ENCODE measurements at places on chromosomes 5 and 9. TPM values are rescaled to one million over a fixed set of nuclear protein-coding genes. Genes with fewer than 3 reads are reported as not detected.

Gene SLC4A9
- total RNA-seq = not detected

Gene PCA3
- not detected for total RNA-seq

Gene ROPN1L
- total RNA-seq = 0.77 TPM

Gene PLGRKT
- total RNA-seq = 10.6 TPM

Gene ENG
- 1.5 TPM for total RNA-seq

Gene PCDHGB1
- total RNA-seq = 1.5 TPM

Gene FABP6
- not detected for total RNA-seq

Gene TMEM215
- total RNA-seq = 3.0 TPM

GRCh38 chr9:5449521-5450358 is 602 bp upstream of the CD274 start:
- peak overlapping the region; percentile 81 for H3K4me3 ChIP-seq
- H3K4me1 ChIP-seq = peaks cover 40% of the 10 kb centered on the region
- DNase-seq = no peak
- peak overlapping the region; percentile 55 for H3K27ac ChIP-seq

DNA sequence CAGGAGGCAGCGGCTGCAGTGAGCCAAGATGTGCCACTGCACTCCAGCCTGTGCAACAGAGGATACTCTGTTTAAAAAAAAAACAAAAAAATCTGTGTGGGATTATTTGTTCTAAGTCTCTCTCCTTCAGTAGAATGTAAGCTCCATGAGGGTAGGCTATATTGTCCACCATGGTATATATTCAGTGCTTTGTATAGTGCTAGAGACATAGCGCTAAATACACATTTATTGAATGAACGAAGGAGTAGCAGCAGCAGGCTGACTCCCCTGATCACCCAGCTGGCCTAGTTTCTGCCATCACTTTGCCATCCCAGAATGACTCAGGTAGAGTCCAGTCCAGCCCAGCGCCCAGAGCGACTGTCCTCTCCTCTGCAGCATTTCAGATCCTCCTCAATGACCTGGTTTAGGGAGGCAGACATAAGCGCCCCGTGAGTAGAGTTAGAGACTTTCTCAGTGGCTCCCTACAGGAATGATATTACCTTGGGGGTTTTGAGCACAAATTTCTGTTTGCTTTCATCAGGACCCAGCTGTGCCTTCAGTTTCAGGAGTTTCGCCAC is 716 bp downstream of the HARS1 start:
- H3K4me1 ChIP-seq = peaks cover 10% of the 10 kb centered on the region
- peak overlapping the region; percentile 76 for H3K27ac ChIP-seq
- peaks cover 31% of the 10 kb centered on the region for H3K36me3 ChIP-seq
- H3K4me3 ChIP-seq = peak overlapping the region; percentile 98
- H3K27me3 ChIP-seq = no peaks in the 10 kb centered on the region

DNA sequence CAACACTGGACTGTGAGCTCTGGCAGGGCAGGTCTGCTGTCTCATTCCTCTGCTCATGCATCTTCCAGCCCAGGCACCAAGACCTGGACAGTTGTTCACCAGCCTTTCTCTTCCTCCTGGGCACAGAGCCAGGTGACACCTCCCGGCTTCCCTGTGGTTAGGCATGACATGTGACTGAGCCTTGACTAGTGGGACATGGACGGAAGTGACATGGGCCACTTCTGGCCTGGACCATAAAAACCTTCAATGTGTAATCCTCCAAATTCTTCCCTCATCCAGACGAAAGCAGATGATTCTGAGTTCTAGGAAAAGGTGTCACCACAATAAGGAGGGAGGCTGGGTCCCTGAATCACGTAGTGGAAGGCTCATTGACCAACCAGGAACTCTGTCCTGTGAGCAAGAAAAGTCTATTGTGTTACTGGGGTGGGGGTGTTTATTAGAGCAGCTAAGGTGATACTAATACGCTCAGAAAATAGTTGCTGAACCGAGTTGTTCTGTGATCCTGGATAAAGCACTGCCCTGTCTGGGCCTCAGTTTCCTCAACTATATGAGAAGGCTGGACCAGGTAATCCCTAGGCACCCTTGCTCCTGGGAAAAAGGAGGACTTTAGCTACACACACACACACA is 26.6 kb upstream of the CRB2 start:
- H3K4me3 ChIP-seq = no peak overlapping the region
- no peak for DNase-seq
- peaks cover 4% of the 10 kb centered on the region for H3K27me3 ChIP-seq

DNA sequence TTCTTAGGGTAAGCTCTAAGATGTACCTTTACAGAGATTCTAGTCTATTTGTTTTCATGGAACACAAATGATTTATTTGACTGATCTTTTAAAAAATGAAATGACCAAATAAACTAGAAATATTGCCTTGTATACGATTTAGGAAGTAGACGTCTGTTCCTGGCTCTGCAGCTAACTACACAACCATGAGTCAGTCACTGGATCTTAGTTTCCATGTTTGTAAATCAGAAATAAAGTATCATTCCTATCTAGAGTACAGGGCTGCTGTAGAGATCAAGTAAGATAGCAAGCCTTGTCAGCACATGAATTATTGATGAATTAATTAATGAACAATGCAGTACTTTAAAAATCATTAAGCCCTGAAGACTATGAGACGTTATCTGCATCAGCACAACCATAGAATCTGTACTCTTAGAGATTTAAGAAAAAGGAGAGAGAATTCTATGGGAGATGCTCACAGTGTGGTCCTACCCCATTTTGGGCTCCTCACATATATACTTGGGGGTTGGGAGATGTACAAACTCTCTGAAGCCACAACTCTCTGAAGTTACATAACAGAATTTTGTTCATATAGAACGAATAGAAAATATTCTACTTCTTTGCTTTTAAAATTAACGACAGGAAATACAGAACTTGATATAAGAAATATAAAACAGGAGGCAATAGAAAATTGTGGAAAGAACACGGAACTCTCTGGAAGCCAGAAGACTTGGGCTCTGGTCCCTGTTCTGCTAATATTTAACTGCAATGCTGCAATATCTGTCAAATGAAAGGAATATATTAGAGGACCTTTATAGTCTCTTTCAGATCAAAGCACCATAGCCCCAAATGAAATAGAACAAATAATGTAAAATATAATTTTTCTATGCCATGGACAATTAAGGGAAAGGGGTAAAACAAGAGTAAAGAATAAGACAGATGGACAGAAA is 48.4 kb upstream of the HNRNPA0 start:
- no peak overlapping the region for H3K4me3 ChIP-seq
- DNase-seq = no peak
- no peaks in the 10 kb centered on the region for H3K4me1 ChIP-seq

DNA sequence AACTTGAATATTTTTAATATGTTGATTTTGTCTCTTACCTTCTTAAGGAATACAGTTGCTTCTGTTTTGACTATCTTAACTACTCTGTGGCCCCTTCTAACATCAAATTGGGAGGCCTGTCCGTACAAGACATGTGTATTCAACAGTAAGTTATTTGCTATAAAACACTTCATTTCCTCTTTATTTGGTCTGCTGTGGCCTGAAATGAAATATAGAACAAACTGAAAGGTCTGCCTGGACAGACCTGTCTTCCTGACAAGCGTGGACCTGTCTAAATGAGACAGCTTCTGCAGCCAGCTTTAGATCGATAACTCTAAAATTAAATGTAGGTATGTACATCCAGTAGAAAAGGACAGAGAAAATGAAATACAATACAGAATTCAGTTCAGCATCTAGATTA is 2.2 kb upstream of the LPAR1 start:
- no peaks in the 10 kb centered on the region for H3K27me3 ChIP-seq
- peaks cover 12% of the 10 kb centered on the region for H3K4me1 ChIP-seq
- no peaks in the 10 kb centered on the region for H3K36me3 ChIP-seq
- no peak overlapping the region for H3K27ac ChIP-seq
- DNase-seq = no peak

GRCh38 chr9:124290743-124291554 is 33.2 kb downstream of the NEK6 start:
- no peaks in the 10 kb centered on the region for H3K27me3 ChIP-seq
- H3K27ac ChIP-seq = no peak overlapping the region
- H3K36me3 ChIP-seq = no peaks in the 10 kb centered on the region
- H3K4me3 ChIP-seq = no peak overlapping the region
- H3K4me1 ChIP-seq = peaks cover 82% of the 10 kb centered on the region

DNA sequence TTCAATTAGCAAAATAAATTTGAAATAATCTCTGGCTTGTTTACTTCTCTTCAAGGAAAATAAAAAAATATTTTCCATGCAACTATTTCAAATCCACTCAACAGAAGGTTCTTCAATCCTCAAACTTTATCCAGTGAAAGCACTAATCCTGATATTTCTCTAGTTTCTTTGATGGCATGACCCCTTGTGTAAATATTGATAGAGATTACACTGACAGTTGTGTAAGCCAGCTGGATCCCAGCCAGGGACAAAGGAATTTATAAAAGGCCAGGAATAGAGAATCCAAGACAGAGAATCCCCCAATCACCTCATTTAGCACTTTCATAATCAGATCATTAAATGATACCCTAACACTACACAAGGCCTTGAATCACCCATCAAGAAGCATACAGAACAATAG is 135.2 kb downstream of the GNA14 start:
- no peak for DNase-seq
- H3K36me3 ChIP-seq = no peaks in the 10 kb centered on the region
- no peak overlapping the region for H3K4me3 ChIP-seq

DNA sequence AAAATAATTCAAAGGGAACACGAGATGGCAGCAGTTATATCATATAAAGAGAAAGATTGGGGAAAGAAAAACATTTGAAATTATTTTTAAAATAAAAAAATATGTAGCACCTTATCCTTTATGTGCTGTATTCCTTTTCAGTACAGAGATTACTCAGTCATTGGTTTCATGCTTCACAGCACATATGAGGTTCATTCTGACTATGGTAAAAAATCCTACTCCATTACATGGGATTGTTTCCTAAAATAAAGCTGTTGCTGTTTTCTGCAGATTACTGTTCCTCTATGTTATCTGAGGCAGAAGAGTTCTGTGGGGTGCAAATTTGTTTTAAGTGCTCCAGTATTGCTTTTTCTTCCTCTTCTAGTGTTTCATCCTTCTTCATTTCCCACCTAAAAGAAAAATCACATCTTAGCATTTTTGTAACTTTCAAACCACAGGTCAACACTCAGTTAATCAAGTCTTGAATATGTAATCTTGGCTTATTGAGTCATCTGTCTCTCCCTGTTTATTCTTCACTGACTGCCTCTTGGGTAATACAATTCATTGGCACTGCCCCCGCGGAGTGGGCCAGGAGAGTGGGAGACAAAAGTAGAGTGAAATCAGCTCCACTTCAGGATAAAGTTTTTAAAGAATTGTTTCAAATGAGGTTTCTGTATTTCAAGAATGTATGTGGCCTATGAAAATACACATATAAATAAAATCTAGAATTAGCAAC is 412.5 kb upstream of the POU5F2 start:
- H3K27ac ChIP-seq = no peak overlapping the region
- H3K27me3 ChIP-seq = no peaks in the 10 kb centered on the region
- peak; percentile 72 for DNase-seq
- H3K4me1 ChIP-seq = no peaks in the 10 kb centered on the region

DNA sequence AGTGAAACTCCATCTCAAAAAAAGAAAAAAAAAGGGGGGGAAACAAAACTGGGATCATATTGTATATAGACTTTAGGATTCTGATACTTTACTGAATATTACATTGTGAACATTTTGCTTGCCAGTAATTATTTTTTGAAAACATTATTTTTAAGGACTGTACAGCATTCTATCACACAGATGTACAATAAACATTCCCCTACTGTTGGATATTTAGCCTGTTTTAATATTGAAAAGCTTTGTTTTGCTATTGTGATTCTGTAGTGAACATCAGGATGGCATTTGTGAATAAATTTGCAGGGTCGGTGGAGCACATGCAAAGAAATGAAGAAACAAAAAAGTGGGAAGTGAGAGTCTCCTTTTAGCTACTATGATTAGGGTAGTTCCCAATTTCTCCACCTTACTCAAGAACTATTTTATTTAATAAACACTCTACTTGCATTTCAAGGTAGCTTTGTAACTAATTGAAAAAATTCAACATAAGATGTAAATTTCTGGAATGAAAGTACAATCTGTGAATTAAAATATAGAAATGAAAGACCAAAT is 18.7 kb downstream of the RASGRF2 start:
- no peak for DNase-seq
- no peak overlapping the region for H3K4me3 ChIP-seq
- H3K27me3 ChIP-seq = no peaks in the 10 kb centered on the region
- H3K36me3 ChIP-seq = no peaks in the 10 kb centered on the region

GRCh38 chr5:75243100-75243499 is 6.4 kb upstream of the ANKRD31 start:
- no peaks in the 10 kb centered on the region for H3K36me3 ChIP-seq
- H3K4me1 ChIP-seq = no peaks in the 10 kb centered on the region
- no peak overlapping the region for H3K4me3 ChIP-seq
- no peak for DNase-seq

GRCh38 chr5:174895360-174895759 is 171.0 kb downstream of the MSX2 start:
- no peaks in the 10 kb centered on the region for H3K27me3 ChIP-seq
- no peaks in the 10 kb centered on the region for H3K36me3 ChIP-seq
- no peaks in the 10 kb centered on the region for H3K4me1 ChIP-seq
- H3K27ac ChIP-seq = no peak overlapping the region
- DNase-seq = no peak

- no peaks in the 10 kb centered on the region for H3K4me1 ChIP-seq
- no peak overlapping the region for H3K4me3 ChIP-seq
- no peak overlapping the region for H3K27ac ChIP-seq
- H3K36me3 ChIP-seq = no peaks in the 10 kb centered on the region
- no peaks in the 10 kb centered on the region for H3K27me3 ChIP-seq
- no peak for DNase-seq
Observed at GRCh38 chr5:98004463-98004862, 769.0 kb upstream of the RGMB start.

- peak; percentile 52 for DNase-seq
- H3K36me3 ChIP-seq = no peaks in the 10 kb centered on the region
- H3K4me1 ChIP-seq = peaks cover 27% of the 10 kb centered on the region
- H3K27me3 ChIP-seq = no peaks in the 10 kb centered on the region
Observed at GRCh38 chr9:96555567-96556386, 63.9 kb downstream of the CDC14B start.

- H3K27ac ChIP-seq = no peak overlapping the region
- no peaks in the 10 kb centered on the region for H3K36me3 ChIP-seq
- peaks cover 12% of the 10 kb centered on the region for H3K4me1 ChIP-seq
- no peaks in the 10 kb centered on the region for H3K27me3 ChIP-seq
- DNase-seq = peak; percentile 45
Observed at GRCh38 chr5:153543288-153543687, 52.8 kb downstream of the GRIA1 start.

DNA sequence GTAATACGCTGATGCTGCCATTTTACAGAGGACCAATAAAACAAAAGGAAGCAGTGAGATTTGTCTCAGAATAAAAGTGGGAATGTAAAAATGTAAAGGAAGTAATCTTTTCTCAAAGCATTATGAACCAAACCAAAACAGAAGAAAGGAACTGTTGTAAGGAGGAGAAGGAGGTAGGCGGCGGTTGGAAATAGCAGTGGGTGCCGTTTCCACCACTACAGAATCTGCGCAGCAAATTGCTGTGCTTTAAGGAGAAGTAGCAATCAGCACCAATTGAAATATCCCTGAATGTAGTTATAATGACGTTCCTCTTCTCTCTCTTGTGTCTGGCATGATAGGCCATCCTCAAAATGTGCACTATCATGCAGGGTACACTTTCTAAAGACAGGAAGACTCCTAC is 455.1 kb upstream of the TLE4 start:
- no peak overlapping the region for H3K27ac ChIP-seq
- DNase-seq = no peak
- no peaks in the 10 kb centered on the region for H3K36me3 ChIP-seq
- H3K4me1 ChIP-seq = no peaks in the 10 kb centered on the region

GRCh38 chr5:16519435-16519834 is 53.8 kb upstream of the ZNF622 start:
- no peak overlapping the region for H3K4me3 ChIP-seq
- no peak for DNase-seq
- H3K27me3 ChIP-seq = peaks cover 7% of the 10 kb centered on the region
- H3K36me3 ChIP-seq = no peaks in the 10 kb centered on the region

Data from astrocyte (in vitro differentiated cells and primary cell).